A549 treated with AZD2906 at 1 μM for 4 hours (cell line): ENCODE measurements at places on chromosomes 2 and 18. TPM values are rescaled to one million over a fixed set of nuclear protein-coding genes. Genes with fewer than 3 reads are reported as not detected.

Gene NT5DC4
- 0.06 to 0.94 TPM in 2 of 5 replicates, not detected in the others for total RNA-seq

Gene PRSS56
- total RNA-seq: 0.06 to 0.17 TPM (median 0.09 TPM) in 5 replicates

Gene BOLL
- not detected in 5 replicates for total RNA-seq

Gene TMEM178A
- total RNA-seq: 0.10 to 0.16 TPM (median 0.13 TPM) in 5 replicates

Gene SLC9A4
- total RNA-seq: not detected in 5 replicates
